GM20000 (cell line): ENCODE measurements at places on chromosomes 1 and 21.

GRCh38 chr1:184156521-184157393, 105.2 kb downstream of the TSEN15 start:
- no peak for DNase-seq

DNA sequence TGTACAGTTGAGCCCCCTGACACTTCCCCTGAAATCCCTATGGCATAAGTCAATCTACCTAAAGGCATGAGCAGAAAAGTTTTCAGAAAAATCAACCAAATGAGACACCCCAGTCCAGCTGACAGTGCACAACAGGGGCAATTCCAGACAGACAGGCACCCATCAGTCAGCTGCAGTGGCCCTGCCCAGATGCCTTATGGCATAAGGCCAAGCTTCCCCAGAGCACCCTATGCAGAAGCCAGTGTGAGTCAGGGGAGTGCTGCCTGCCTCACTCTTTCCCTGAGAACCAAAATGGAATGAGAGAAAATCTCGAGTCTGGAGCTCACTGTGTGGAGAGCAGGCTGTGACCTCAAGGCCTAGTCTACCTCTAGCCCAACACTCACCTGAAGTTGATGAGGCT, 38.1 kb downstream of the MRAP start:
- no peak for DNase-seq

- no peak for DNase-seq
These were observed 166.1 kb downstream of the RERE start for GRCh38 chr1:8651236-8651890.

GRCh38 chr1:60415696-60416095, 342.1 kb upstream of the C1orf87 start:
- DNase-seq: no peak

- DNase-seq: no peak
These were observed 26.3 kb downstream of the HUNK start for GRCh38 chr21:31898933-31899630.

- DNase-seq: no peak
These were observed 57.4 kb downstream of the SSX2IP start for GRCh38 chr1:84632673-84633434.

- no peak for DNase-seq
These were observed 3.2 kb downstream of the S100A9 start for GRCh38 chr1:153360592-153361479.

DNA sequence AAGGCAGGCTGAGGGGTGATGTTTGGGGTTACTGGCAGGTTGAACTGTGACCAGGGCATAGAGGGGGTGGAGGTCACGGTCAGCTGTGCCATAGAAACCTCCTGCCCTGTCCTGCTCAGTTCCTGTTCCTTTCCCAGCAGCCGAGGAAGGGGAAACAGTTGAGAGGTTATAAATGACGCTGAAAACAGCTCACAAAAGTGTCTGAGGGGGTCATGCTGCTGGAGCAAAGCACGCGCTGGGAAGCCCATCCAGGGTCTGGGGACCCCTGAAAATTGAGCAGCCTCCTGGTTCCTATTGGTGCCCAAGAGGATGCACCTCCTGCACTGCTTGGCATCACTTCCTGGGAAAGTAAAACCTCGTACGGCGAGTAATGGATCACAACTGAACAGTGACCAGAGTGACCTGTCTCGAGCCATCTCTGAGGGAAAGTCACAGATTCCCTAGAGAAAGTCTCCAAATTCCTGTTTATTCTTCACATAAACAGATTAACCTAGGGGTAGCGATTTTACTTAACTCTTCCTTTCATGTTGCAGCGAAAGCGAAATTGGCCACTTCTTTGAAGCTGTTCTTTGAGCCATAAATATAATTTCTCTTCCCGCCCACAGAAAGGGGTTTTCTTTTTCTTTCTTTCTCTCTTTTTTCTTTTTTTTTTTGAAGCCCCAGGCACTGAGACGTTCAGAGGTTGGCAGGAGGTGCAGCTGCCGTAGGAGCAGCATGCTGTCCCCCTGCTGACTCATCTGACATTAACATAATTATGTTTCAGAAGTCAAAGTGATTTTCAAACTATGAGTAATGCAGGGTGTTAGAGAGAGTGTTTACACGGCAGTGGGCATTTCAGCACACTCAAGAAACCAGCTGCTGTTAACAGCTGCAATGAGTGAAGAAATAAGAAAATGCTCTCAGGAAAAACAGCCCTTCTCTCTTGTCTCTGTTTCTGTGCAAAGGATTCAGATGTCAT, 41.8 kb upstream of the ATF3 start:
- peak; percentile 89 for DNase-seq

GRCh38 chr1:32791881-32792280, 25.3 kb downstream of the YARS1 start:
- DNase-seq: no peak

GRCh38 chr1:31551208-31551607, 25.1 kb upstream of the TINAGL1 start:
- no peak for DNase-seq

DNA sequence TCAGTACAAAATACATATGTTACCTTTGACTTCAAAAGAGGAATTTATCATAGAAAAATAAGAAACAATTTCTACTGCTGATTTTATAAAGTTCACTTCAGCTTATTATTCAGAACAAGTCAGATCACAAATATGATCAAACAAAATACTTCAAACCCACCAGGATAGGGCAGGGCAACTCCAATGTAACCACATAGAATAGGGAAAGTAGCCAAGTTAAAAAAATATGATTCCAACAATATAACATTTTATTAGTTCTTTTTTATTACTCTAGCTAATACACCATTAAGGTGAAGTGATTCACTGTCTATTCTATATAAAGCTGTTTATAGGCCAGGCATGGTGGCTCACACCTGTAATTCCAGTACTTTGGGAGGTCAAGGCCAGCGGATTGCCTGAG, 54.6 kb upstream of the ZNHIT6 start:
- DNase-seq: no peak

DNA sequence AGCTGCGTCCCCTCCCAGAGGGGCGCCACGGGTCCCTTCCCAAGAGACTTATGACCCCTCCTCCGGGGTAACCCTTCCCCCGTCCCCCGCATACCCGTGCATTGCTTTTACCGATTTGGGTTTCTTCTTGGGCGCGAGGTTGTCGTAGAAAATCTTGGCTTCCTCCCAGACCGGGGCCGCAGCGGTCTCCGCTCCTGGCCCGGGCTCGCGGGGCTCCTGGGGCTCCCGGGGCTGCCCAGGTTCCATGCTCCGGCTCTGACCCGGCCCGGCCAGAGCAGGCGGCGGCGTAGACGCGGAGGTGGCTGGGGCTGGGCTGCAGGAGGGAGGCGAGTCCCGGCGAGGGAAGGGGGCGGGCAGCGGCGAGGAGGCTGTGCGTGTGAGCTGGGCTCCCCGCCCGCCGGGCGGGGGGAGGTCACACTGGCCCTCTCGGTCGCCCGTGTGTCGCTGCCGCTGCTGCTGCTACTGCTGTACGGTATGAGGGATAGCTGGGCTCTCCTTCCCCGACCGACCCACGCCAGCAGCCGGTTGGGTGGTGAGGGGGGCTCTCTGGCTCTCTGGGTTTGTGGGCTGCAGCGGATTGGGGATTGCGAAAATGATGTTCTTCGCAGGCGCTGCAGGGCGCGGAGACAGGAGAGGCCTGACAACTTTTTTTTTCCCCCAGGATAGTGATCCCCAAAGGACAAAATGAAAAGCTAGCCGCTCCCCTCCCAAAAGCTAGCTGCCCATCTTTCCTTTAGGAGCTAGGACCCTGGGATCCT, at the start of gene NT5C1A:
NT5C1A (minus strand) TSS at position 315 of the 758 bp plus-strand sequence; CDS start at position 246, 69 bp downstream.
- DNase-seq: peak; percentile 74

GRCh38 chr1:66434096-66434495, 99.9 kb upstream of the SGIP1 start:
- no peak for DNase-seq

DNA sequence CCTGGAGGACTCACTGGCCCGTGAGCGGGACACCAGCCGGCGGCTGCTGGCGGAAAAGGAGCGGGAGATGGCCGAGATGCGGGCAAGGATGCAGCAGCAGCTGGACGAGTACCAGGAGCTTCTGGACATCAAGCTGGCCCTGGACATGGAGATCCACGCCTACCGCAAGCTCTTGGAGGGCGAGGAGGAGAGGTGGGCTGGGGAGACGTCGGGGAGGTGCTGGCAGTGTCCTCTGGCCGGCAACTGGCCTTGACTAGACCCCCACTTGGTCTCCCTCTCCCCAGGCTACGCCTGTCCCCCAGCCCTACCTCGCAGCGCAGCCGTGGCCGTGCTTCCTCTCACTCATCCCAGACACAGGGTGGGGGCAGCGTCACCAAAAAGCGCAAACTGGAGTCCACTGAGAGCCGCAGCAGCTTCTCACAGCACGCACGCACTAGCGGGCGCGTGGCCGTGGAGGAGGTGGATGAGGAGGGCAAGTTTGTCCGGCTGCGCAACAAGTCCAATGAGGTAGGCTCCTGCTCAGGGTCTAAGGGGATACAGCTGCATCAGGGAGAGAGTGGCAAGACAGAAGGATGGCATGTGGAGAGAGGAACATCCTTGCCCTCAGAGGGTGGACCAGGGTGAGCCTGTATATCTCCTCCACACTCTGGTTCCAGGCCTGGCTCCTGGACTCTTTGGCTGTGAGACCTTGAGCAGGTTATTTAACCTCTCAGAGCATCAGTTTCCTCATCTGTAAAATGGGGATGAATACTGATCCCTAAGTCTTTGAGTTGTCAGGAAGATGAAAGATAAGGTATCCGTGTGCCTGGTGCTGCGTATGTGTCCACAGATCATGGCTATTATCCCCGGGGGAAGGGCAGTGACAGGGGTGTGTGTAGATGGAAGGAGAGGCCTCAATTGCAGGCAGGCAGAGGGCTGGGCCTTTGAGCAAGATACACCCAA, 17.2 kb upstream of the SEMA4A start:
- no peak for DNase-seq

DNA sequence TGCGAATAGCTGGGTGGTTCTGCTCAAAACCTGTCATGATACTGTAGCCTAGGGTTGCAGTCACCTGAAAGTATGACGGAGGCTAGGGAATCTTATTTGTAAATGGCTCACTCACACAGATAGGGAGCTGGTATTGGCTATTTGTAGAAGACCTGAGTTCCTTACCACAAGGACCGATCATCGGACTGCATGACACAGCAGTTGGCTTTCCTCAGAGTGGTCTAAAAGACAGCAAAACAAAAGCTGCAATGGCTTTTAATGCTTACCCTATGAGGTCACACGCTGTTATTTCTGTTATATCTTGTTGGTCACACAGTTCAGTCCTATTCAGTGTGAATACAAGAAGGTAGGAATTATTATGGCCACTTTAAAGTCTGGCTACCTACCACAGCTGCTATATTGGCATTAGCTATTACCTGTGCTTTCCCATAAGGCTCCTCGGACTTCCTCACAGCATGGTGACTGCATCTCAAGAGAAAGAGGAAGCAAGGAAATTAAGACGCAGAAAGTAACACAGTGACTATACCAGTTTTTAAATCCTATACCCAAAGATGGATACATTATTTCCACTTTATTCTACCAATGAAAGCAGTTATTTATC, 68.4 kb upstream of the LRRC7 start:
- DNase-seq: no peak

GRCh38 chr1:59743324-59744091, 71.2 kb upstream of the HOOK1 start:
- DNase-seq: no peak

- DNase-seq: no peak
These were observed 160.2 kb upstream of the KCTD3 start for GRCh38 chr1:215406927-215407326.

DNA sequence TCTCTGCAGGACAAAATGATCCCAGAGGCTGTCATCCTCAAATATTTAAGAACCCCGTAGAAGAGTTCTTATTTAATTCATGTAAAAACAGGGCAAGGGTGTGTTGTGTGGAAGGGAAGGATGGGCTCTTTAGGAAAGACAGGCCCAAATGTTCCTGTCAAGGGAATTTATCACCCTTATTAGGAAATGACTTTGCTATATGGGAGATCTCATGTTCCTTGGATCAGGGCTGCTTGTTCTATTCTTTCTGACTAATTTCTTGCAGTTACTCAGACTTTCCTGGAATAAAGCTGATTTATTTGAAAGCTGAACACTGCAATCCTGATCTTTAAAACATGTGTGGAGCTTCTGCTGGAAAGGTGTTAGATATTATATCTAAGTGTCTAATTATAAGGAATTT, 72.8 kb downstream of the SELENOF start:
- no peak for DNase-seq

GRCh38 chr1:238457610-238458009, 566.9 kb upstream of the ZP4 start:
- no peak for DNase-seq

DNA sequence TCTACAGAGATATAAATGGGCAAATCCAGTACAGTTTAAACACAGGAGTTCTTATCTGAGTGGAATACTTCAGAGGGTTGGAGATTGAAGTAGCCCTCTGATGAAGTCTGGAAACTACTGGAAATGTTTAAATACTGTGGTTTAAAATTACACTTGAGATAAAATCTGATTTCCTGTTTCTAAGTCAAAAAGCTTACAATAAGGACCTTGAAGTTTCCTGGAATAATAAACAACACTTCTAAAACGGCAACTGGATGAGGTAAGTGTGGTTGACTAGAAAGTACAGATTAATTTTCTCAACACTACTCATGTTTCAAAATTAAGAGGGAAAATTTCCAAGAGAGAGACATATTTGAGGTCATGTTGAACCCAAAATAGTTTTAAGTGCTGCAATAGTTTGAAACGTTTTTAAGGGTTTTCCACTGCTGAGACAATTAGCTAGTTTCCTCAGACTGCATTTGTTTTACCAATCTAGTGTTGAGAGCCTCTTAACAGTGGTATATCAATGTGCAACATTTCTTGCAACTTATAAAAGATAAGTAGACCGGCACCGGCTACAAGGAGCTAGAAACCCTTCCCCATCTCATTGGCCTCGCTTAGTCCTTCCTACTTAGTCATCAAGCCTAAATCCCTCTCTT, 27.4 kb downstream of the KCNA3 start:
- no peak for DNase-seq

DNA sequence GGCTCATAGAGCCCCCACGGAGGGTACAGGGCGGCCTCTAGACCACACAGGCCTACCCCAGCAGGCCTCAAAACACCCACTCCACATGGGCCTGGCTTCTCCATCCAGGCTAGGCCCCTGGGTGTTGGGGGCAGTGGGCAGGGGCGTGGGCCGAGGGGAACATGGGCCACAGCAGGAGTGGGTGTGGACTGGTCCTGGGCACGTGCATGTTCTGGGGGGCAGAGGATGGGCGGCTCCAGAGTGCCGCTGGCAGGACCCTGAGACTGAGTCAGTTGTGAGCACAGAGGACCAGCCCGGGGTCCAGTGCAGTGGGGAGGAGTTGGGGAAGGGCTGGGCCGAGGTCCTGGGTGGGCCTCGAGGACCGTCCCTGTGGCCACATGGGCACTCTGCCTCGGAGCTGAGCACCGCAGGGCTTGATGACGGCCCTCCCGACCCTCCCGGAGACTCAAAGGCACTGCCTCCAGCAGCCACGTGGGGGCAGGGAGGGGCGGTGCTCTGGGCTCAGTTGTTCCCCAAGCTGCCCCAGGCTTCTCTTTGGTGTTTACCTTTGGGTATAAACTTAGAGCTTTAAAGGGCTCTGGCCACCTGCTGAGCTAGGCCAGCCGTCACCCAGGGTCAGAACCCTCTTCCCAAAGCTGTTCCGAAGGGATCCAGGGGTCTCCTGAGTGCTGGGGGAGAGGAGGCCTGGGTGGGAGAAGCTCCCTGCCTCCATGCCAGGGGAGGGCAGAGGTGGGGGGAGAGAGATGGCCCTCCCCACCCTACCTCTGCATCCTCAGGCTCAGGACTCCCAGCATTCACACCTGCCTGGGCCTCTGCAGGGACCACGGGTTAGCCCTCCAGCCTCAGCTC, 79.9 kb downstream of the MORN1 start:
- peak; percentile 80 for DNase-seq

GRCh38 chr1:239899747-239900146, 191.9 kb upstream of the FMN2 start:
- no peak for DNase-seq

- DNase-seq: no peak
These were observed 71.5 kb upstream of the NR5A2 start for GRCh38 chr1:199956005-199956404.
